Activated naive CD8-positive, alpha-beta T cell treated with anti-CD3 and anti-CD28 coated beads for 36 hours (primary cell): ENCODE measurements at places on chromosomes 11 and 22. TPM values are rescaled to one million over a fixed set of nuclear protein-coding genes. Genes with fewer than 3 reads are reported as not detected.

DNA sequence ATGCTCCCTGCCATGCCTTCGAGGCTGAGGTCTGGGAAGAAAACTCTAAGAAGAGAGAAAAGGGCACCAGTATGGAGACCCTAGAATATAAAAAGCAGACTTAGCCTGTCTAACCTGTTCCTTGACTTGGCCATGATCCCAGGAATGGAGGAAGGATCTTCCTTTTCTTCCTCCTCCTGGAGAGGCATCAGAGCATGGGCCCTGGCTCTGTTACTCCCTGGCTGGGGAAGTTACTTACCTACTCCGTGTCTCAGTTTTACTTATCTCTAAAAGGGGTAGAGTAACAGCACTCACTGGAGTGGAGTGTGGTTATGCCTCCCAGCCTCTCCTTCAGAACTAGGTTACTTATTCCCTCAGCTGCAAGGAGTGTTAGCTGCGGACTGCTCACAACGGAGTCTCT lies 55.2 kb upstream of the PHF21A start:
- no peaks in the 10 kb centered on the region for H3K4me1 ChIP-seq
- no peaks in the 10 kb centered on the region for H3K36me3 ChIP-seq
- H3K4me3 ChIP-seq, result no peak overlapping the region

- H3K4me3 ChIP-seq, result peak overlapping the region; percentile 75
- H3K4me1 ChIP-seq, result peaks cover 54% of the 10 kb centered on the region
- peaks cover 18% of the 10 kb centered on the region for H3K36me3 ChIP-seq
- H3K27me3 ChIP-seq, result no peaks in the 10 kb centered on the region
- peak overlapping the region; percentile 97 for H3K27ac ChIP-seq
These were observed 9.4 kb downstream of the PLAAT2 start for GRCh38 chr11:63553759-63554158.

DNA sequence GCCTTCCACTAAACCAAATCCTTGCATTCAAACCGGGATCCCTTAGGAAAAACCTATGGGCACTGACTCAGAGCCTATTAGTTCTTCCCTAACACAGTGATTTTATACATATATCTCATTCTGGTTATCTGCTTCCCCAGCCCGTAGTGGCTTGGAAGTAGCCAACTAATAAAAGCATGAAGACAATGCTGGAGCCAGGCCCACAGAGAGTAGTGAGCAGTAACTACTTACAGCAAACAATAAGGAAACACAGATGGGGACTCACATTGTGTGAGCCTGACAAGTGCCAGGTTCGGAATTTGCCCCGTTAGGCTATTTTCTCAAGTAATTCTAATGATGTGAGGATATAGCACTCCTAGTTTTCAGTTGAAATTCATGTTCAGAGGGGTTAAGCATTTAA lies 83.3 kb upstream of the OR5AK2 start:
- no peaks in the 10 kb centered on the region for H3K36me3 ChIP-seq
- H3K4me1 ChIP-seq, result no peaks in the 10 kb centered on the region
- no peak overlapping the region for H3K27ac ChIP-seq
- no peak for DNase-seq

GRCh38 chr11:5550440-5551095 lies 2.2 kb upstream of the OR52H1 start:
- H3K27me3 ChIP-seq, result peaks cover 4% of the 10 kb centered on the region
- no peaks in the 10 kb centered on the region for H3K36me3 ChIP-seq
- H3K4me3 ChIP-seq, result no peak overlapping the region
- no peaks in the 10 kb centered on the region for H3K4me1 ChIP-seq
- no peak for DNase-seq

- no peaks in the 10 kb centered on the region for H3K27me3 ChIP-seq
- H3K36me3 ChIP-seq, result peaks cover 2% of the 10 kb centered on the region
- H3K4me1 ChIP-seq, result no peaks in the 10 kb centered on the region
- H3K27ac ChIP-seq, result no peak overlapping the region
These were observed 171.5 kb downstream of the SBF2 start for GRCh38 chr11:10122326-10123197.

DNA sequence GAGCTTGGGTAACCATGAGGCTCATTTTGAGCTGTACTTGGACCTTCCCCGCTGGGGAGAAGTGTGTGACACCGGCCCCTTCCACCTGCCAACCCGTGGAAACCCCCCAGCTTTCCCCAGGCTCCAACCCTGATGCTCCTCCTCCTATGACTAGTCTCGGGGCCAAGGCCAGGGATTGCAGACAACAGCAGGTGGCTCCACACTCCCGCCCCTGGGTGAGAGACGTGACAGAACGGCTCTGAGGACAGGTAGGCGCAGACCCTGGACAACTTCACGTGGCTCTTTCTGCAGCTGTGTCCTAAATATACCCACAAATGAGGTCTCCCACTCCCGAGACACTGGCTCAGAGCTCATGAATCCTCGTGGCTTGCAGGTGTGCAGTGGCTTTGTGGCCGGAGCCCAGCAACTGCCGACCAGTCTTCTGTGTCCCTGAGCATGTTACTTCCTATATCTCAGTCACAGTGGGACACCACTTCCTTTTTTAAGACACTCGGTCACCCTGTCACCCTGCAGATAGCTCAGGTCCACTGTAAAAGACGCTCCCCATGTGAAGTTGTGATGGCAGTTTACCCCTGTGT lies 55.2 kb downstream of the NECTIN1 start:
- H3K4me1 ChIP-seq, result peaks cover 9% of the 10 kb centered on the region
- no peak overlapping the region for H3K4me3 ChIP-seq
- no peaks in the 10 kb centered on the region for H3K27me3 ChIP-seq
- no peak overlapping the region for H3K27ac ChIP-seq
- peak; percentile 63 for DNase-seq

DNA sequence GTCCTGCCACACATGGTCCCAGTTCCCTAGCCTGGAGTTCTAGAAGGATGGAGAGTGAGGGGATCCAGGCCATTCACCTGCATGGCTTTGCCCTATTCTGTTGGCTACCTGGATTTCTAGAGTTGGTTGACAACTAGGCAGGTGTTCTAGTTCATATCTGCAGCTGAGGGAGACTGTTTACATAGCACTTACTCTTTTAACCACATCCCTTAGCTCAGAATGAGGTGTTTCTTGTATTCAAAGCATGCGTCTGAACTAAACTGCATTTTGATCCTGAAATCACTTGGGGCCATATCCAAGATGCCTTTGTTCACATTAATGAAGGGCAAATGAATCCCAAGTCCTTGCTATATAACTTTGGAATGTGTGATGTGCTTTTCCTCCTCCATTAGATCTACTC lies 60.9 kb downstream of the SYT13 start:
- no peak for DNase-seq
- no peak overlapping the region for H3K27ac ChIP-seq
- no peaks in the 10 kb centered on the region for H3K27me3 ChIP-seq
- H3K4me1 ChIP-seq, result no peaks in the 10 kb centered on the region
- no peak overlapping the region for H3K4me3 ChIP-seq
- peaks cover 6% of the 10 kb centered on the region for H3K36me3 ChIP-seq

DNA sequence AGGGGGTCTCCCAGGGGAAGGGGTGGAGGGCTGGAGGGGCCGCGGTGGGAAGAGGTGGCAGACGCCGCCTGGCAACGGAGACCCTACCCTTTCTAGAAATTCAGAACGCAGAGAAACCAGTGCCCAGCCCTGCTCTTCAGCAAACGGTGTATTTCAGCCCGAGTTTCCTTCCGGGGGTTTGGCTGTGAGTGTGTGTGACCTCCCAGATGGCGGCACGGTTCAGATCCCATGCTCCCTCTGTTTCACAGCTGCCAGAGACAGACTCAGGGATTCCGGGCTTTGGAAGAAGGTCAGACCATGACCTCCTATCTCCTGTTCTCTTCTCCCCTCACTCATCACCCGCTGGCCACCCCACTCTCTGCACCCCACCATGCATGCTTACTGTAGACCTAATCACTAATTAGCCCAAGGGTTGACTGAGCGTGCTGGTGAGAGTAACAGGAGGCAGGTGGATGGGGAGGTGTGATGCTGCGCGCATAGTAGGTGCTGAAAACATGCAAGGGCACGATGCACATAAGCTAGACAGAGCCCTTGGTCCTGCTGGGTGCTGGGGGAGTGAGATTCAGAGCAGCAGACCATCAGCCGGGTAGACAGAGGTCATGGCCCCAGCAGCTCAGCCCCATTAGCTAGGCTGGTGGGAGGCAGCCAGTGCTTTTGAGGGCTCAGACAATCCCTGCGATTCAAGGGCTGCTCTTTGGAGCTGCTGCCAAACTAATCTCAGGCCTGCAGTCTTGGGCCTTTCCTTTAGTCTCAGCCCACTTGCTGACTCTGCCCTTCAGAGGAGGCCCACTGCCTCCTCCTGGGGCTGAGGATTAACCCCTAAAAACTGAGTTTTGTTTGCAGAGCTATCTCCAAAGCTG lies 256.5 kb upstream of the CADM1 start:
- H3K27ac ChIP-seq, result no peak overlapping the region
- no peak for DNase-seq
- H3K4me1 ChIP-seq, result no peaks in the 10 kb centered on the region
- no peak overlapping the region for H3K4me3 ChIP-seq
- H3K27me3 ChIP-seq, result peaks cover 49% of the 10 kb centered on the region

- no peak overlapping the region for H3K4me3 ChIP-seq
- no peaks in the 10 kb centered on the region for H3K36me3 ChIP-seq
These were observed 7.1 kb upstream of the MEN1 start for GRCh38 chr11:64817476-64817875.

UBQLN3 gene
- not detected for total RNA-seq
